Stimulated activated CD8-positive, alpha-beta memory T cell treated with anti-CD3 and anti-CD28 coated beads, Interleukin-7, amount 100 ng/mL, for 1 hour (primary cell): ENCODE measurements at places on chromosomes 12 and 14.
A peak's percentile ranks its signal among the peaks of the same experiment; 100 is the strongest.

- no peak for DNase-seq
Observed at GRCh38 chr12:29033519-29033918, 115.6 kb upstream of the FAR2 start.

GRCh38 chr14:38107216-38107631 is 100.5 kb upstream of the SSTR1 start:
- DNase-seq, result no peak

DNA sequence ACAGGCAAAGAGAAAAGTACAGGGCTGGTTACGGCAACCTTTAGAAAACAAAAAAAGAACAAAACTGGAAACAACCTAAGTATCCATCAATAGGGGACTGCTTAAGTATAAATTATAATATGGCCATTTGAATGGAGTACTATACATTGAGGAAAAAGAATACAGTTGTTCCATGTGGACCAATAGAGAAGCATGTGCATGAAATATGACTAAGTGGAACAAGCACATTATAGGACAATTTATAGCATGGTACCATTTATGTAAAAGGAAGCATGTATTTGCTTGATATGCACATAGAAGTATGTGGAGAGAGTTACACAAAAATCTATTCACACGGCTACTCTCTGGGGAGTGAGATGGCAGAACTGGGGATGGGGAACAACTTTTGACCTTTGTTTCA is 49.2 kb upstream of the FAM222A start:
- DNase-seq, result no peak

DNA sequence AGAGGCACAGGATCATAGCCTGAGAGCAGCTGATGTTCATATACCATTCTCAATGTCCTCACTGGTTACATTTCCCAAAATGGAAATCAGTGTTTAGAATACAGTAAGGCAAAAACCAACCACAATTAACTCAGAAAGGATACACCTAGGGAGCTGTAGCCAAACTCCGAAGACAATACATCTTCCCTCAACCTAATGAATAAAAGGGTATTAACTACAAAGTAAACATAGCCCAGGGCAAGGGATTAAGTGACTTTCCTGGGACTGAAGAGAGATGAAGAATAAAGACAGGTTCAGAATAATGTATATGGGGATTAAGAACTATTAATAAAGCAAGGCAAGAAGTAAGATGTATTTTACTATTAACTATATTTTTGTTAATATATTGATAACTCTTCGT is 79.5 kb downstream of the RPS29 start:
- DNase-seq, result no peak

DNA sequence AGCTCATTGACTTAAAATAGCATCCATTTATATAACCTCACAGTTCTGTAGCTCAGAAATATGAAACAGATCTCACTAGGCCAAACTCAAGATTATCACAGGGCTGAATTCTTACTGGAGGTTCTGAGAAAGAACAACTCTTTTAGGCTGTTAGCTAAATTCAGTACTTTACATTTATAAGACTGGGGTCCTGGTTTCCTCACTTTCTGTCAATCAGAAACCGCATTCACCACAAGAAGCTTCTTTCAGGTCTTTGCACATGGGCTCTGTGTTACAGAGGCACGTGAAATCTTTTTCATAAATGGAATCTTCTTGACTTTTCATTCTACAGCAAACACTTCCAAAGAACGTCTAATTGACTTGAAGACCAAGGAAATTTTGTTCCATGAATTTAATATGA is 876.3 kb upstream of the FOXG1 start:
- DNase-seq, result no peak

GRCh38 chr14:68113343-68113930 is 293.9 kb downstream of the RAD51B start:
- DNase-seq, result no peak

DNA sequence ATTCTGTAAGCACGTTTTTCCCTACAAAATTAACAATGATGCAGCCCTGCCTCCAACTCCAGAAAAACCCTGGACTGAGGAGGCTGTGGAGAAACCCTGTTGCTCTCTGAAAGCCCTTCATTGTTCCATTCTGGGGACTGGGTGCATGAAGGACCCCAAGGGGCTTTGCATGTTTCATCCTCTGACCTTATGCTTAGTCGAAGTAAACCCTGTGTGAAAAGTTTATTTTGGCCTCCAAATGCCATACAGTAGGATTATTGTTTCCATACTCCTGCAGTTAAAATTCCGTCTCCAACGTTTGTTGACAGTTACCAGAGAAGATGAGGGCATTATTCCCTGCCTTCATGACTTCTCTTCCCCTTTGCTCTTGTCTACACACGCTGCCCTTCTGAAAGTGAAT is 46.0 kb downstream of the CKB start:
- DNase-seq, result no peak

- no peak for DNase-seq
Observed at GRCh38 chr14:73958591-73958990, 8.5 kb downstream of the COQ6 start.

- no peak for DNase-seq
Observed at GRCh38 chr14:32472512-32473463, 143.7 kb downstream of the AKAP6 start.

DNA sequence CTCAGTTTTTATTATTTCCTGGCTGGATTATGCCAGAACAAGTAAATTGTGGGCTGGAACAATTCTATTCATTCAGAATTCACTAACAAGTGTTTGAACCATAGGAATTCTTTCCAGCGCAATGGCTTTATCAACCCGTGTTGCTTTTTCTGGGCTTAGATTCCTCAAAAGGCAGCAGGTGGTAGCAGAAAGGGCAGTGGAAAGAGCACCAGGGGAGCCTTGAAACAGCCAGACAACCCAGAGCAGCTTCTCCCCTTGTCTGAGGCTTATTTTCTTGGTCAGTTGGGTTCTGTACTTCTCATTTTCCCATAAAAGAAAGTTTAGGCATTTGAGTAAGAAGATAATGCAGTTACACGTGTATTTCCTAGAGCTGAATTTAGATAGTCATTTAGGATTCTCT is 130.7 kb downstream of the OTOGL start:
- DNase-seq, result no peak

- DNase-seq, result no peak
Observed at GRCh38 chr14:103390605-103391004, 5.4 kb downstream of the MARK3 start.

DNA sequence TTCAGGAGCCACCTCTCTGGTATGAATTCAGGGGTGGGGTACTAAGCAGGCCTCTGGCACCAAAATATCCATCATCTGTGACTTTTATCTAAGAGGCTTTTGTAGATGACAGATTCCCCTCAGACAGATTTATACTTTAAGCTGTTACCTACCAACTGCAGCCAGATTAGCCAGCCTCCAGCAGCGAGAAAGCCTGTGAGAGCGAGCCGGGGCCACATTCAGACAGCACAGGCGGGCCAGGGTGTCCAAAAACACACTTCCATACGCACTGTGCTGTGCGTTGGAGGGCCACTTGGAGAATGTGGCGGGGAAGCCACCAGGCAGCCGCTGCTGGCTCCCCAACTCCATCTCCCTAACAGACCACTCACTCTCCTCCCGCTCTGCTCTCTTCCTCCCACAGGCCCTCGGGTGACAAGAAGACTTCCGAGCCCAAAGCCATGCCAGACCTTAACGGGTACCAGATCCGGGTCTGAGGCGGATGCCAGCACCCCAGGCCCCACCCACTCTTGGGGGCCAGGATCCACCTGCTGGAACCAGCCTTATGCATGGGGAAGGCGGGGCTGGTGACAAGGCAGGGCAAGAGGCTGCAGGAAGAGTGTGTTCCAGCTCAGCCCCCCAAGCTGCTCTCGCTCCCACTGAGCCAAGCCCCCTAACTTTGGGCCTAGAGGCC is 17.4 kb downstream of the VASH1 start:
- DNase-seq, result no peak

GRCh38 chr12:90940872-90941499 is 14.0 kb downstream of the CCER1 start:
- no peak for DNase-seq

DNA sequence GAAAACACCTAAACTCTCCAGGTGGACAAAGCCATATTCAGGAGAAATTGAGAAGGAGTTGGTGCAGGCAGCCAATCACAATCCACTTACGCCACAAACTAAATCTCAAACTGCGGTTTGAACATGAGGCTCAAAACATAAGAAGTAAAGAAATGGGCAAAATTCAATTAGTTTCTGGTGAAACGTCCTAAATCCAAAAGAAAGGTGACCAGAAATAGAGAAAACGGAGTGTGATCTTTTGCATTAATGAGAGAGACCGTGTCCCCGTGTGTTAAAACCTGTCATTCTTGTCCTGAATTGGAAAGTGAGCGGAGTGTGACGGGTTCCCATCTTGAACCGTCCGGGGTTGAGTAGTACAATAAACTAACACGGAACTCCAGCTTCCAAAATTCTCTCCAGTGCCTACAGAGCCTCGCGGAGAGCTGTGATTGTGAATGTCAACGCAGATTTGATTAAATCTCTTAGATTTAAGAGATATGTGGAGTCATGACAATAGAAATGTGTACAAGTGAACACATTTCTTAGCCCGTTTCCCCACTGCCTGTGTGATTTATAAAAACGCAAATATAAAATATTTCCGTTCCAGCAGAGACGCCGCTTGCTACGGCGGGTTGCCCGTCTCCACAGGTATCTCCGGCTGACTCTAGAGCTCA is 595 bp upstream of the METAP2 start:
- peak; percentile 2 for DNase-seq
